Heart left ventricle (tissue), 16 donors: ENCODE measurements at places on chromosomes 4 and X. TPM values are rescaled to one million over a fixed set of nuclear protein-coding genes. Genes with fewer than 3 reads are reported as not detected.

DNA sequence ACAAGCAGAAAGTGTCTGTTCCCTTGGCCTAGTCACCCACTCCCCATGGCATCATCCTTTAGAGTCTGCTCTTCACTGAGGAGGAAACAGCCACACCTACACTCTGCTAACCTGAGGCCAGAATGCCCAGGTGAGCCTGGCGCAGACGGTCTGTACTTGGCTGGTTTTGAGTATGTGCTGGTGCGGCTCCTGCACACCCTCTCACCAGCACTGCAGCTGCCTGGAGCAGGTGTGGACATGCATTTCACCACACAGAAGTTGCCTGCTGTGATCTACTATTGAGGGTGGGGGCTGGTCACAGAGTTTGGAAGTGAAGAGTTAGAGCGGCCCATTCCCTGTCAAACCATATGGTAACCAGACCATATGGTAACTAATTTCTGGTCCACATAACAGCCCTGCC is 39.5 kb downstream of the KANTR start:
- no peak for DNase-seq

DNA sequence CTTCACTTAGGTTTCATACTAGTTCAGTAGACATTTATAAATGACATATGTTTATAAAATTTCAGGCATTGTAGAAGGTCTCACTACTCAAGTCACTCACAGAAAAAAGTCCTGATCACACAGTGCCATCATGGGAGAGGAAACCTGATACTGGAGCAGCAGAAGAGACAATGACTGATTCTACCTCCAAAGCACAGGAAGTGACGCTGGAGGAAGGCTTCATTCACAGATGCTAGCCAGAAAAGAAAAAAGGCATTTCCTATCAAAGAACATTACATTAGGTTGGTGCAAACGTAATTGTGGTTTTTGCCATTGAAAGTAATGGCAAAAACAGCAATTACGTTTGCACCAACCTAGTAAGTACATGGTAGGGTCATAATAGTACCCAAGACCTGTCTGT is 79.5 kb downstream of the RASGEF1B start:
- DNase-seq = no peak

DNA sequence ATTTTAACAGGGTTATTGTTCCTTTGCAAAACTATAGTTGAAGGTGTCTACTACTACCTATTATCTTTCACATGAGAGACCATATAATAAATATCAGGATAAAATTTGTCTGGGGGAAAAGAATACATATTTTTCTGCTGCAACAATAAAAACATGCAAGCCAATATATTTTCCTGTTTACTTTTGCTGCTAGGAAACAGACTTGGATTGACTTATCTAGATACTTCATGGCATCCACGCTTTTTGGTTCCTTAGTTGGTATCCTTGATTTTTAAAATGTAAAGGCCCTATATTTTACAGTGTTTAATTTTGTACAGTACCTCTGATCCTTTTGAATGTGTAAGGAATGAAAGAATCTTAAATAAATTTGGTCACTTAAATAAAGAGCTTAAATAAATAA is 150.6 kb downstream of the GPC3 start:
- no peak for DNase-seq

DNA sequence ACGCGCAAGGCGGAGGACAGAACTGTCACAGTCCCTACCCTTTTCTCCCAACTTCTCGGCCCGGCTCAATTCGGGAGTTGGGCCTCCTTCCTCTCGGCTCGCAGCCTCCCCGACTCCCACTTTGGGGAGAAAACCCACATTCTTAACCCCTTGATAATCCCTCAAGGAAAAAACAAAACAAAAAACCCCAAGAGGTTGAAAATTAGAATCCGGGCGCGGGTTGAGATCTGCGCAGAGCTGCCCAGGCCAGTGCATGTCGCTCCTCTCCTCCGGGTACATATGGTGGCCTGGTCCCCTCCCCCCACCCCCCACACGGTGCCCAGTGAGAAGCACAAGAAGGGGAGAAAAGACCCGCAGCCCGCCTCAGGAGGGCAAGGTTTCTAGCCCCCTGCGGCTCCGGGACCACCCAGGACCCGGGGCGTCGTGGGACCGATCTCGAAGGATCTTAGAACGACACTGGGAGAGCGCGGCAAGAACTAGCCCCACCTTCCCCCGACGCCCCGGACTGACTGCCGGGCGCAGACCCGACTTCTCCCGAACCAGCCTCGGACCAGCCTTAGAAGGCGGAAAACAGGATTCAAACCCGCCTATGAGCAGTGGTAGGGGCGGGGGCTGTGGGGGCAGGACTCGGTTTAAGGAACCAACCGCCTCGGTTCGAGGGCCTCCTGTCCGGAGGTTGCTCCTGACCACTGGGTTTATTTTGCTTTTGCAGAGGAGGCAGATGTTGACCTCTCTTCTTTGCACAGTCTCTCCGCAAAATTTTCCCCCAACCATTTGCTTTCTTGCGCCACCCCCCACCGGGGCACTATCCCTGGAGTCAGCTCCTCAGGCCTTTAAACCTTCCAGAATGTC is 2.5 kb upstream of the PDGFRA start:
- peak; percentile 70 for DNase-seq

- no peak for DNase-seq
These were observed 210.2 kb downstream of the COX7B2 start for GRCh38 chr4:46698891-46699290.

The XAGE2 gene
- total RNA-seq = not detected

DNA sequence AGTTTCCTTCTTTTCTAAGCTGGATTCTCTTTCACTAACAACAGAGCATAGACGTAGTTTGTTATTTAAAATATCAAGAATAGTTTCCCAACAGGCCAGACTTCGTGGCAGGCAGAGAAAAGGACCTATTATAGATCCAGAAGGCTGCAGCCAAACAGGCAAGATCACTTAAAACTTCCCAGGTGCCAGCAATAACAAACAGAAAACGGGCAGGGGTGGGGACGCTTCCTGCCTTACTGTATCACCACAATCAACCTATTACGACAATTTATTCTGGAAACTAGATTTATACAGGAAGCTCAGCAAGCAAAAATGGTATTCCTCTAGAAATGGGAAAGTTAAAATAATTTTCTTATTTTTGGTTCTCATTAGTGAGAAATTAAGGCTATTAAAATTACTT is 22.1 kb downstream of the RWDD4 start:
- DNase-seq = no peak
